ENCODE measurements at places on chromosomes 5 and 9. TPM values are rescaled to one million over a fixed set of nuclear protein-coding genes. Genes with fewer than 3 reads are reported as not detected.

DNA sequence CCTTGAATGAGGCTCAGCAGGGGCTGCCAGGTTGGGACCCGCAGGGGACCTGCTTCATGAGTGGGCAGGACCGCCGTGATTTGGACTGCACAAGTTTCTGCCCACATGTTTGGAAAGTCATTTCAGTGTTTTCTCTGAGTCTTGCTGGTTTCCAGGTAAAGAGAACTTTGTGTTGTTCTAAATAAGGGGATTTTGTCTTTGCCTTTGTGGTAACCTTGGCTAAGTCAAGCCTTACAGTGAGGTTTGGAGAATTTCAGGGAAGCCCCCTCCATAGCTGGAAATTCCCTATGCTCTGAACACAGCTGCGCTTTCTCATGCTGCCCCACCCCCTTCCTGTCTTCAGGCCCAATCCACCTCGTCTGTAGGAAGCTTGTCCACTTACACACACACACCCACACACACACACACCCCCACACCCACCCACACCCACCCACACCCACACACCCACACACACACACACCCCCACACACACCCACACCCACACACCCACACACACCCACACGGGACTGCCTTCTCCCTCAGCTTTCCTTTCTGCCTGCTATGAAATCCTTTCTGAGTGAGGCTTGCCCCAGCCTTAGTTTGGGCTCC, 270.1 kb downstream of the HSPA4 start:
- no peaks in the 10 kb centered on the region for H3K36me3 ChIP-seq
- H3K27ac ChIP-seq, result no peak overlapping the region
- no peak overlapping the region for H3K4me3 ChIP-seq
- H3K4me1 ChIP-seq, result peaks cover 9% of the 10 kb centered on the region
- no peak for DNase-seq

DNA sequence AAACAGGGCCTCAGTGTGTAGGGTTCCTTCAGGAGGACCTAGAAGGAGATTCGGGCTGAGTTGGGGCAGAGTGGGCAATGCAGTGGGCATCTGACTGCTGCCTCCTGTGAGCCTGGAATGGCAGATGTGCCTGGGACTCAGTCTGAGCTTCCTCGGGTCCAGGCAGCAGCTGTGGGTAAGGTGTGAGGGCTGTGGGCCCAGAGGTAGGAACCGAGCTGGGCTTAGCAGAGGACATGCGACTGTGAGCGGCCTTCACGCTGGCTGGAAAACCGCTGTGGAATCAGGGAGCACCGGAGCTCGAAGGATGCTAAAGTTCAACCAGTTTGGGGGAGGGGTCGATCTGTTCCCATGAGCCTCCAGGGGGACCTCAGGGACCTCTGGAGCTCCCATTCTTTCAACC, 137.0 kb downstream of the PAX5 start:
- no peak for DNase-seq
- no peak overlapping the region for H3K4me3 ChIP-seq
- H3K27ac ChIP-seq, result no peak overlapping the region
- H3K36me3 ChIP-seq, result no peaks in the 10 kb centered on the region

- H3K27ac ChIP-seq, result no peak overlapping the region
- no peak overlapping the region for H3K4me3 ChIP-seq
- peaks cover 29% of the 10 kb centered on the region for H3K27me3 ChIP-seq
- no peaks in the 10 kb centered on the region for H3K36me3 ChIP-seq
- H3K4me1 ChIP-seq, result no peaks in the 10 kb centered on the region
These were observed 83.2 kb upstream of the ADRA1B start for GRCh38 chr5:159833088-159833487.

- peaks cover 11% of the 10 kb centered on the region for H3K27me3 ChIP-seq
- H3K36me3 ChIP-seq, result no peaks in the 10 kb centered on the region
- DNase-seq, result no peak
- no peak overlapping the region for H3K27ac ChIP-seq
- no peak overlapping the region for H3K4me3 ChIP-seq
- no peaks in the 10 kb centered on the region for H3K4me1 ChIP-seq
These were observed 274.1 kb downstream of the SMARCA2 start for GRCh38 chr9:2289263-2289662.

DNA sequence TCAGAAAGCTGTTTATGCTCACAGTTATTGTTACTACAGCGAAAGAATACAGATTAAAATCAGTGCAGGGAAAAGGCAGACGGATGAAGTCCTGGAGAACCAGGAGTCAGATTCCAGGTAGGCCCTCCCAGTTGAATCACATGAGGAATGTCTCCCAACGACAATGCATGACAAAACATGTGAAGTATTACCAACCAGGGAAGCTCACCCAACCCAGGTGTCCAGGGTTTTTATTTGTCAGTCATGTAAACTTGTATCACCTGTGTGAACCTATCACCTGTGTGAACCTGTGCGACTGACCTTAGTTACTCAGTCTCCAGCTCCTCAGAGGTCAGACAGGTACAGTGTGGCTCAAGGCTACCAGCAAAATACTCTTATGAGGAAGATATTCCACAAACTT, 63.9 kb downstream of the KIAA1958 start:
- peaks cover 10% of the 10 kb centered on the region for H3K4me1 ChIP-seq
- no peak overlapping the region for H3K4me3 ChIP-seq
- H3K27ac ChIP-seq, result no peak overlapping the region
- no peaks in the 10 kb centered on the region for H3K27me3 ChIP-seq

Gene DAB2IP
- total RNA-seq, result not detected

Gene PLEKHG4B
- not detected for total RNA-seq

Gene PAX5
- 0.15 TPM for total RNA-seq

DNA sequence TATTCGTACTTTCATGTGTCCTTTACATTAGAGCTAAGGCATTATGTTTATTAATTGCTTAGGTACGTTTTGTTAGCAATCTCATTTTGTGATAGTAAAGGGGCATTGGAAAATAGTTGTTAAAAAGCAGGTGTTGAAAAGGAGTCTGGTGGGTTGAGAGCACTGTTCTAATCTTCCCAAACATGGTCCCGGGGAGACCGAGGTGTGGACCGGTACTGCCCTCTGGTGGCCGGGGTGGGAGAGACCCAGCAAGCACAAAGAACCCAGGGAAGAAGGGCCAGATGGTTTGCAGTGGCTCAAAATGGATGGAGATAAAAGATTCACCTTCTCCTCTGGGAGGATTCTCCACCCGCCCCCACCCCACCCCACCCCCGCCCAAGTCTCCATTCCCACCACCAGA, 26.1 kb downstream of the IDNK start:
- H3K27me3 ChIP-seq, result no peaks in the 10 kb centered on the region
- H3K36me3 ChIP-seq, result peaks cover 27% of the 10 kb centered on the region
- peaks cover 5% of the 10 kb centered on the region for H3K4me1 ChIP-seq
- no peak overlapping the region for H3K4me3 ChIP-seq
- H3K27ac ChIP-seq, result no peak overlapping the region

DNA sequence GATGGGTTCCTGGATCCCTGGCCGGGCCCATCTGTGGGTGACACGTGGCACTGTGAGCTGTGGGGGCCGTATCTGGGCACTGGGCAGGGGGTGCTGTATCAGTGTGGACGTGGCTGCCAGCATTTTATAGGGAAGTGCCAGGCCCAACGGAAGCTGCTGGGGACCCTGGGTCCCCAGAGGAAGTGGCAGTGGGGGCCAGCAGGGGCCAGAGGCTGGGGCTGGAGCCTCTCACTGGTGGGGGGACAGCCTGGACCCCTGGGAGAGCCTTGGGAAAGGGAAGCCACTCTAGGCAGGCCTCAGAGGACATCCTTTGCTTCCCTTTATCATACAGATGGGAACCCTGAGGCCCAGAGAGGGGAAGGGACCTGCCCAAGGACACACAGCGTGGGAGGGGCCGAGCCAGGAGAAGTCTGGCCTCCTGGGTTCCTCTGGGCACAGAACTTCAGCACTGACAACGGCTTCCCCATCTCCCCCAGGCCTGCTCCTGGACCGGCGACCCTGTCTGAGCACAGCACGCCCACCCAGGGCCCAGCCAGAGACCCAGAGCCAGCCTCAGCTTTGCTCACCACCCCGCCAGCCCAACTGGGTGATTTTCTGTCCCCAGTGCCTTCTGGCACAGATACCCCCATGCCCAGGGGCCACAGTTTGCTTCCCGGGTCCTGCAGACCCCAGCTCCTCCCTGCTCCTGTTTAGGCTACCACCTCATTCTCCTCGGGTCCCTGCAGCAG, 15.5 kb upstream of the LAMC3 start:
- H3K27ac ChIP-seq, result no peak overlapping the region
- H3K27me3 ChIP-seq, result no peaks in the 10 kb centered on the region
- H3K36me3 ChIP-seq, result no peaks in the 10 kb centered on the region

DNA sequence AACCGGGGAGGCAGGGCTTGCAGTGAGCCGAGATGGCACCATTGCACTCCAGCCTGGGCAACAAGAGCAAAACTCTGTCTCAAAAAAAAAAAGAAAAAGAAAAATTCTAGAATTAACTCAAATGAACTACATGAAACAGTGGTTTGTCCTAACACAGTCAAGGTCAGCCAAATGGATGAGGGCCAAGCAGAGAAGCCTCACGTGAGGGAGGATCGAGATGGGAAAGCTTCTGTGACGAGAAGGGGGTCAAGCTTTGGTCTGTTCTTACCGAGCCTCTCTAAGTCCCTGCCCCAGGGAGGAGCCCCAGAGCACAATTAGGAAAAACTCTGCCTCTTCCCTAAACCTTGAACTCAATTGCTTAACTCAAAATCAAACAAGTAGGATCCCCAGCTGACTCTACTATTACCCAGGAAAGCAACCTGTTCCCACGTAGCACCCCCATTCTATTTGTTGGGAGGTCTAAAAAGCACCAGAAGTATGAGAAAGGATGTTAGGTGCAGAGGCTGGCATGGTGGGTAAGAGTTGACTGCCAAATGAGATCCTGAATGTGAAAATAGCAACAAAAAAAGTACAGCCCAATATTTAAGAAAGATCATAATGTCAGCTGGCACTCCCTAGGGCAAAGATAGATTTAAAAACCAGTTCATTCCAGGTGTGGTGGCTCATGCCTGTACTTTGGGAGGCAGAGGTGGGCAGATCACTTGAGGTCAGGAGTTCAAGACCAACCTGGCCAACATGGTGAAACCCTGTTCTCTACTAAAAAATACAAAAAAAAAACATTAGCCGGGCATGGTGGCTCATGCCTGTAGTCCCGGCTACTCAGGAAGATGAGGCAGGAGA, 7.2 kb downstream of the ALDH7A1 start:
- no peaks in the 10 kb centered on the region for H3K36me3 ChIP-seq
- no peaks in the 10 kb centered on the region for H3K4me1 ChIP-seq
- no peak for DNase-seq
- H3K4me3 ChIP-seq, result no peak overlapping the region
- no peak overlapping the region for H3K27ac ChIP-seq
